ENCODE measurements at places on chromosomes 3 and 15. TPM values are rescaled to one million over a fixed set of nuclear protein-coding genes. Genes with fewer than 3 reads are reported as not detected.
A peak's percentile ranks its signal among the peaks of the same experiment; 100 is the strongest.

- no peak overlapping the region for H3K4me3 ChIP-seq
- no peaks in the 10 kb centered on the region for H3K27me3 ChIP-seq
- H3K4me1 ChIP-seq: no peaks in the 10 kb centered on the region
- H3K27ac ChIP-seq: no peak overlapping the region
- H3K36me3 ChIP-seq: peaks cover 8% of the 10 kb centered on the region
- DNase-seq: no peak
These were observed 51.9 kb downstream of the STRIT1 start for GRCh38 chr3:155241579-155241978.

GRCh38 chr3:28326458-28326926 lies 22.0 kb upstream of the ZCWPW2 start:
- H3K27me3 ChIP-seq: no peaks in the 10 kb centered on the region
- no peak for DNase-seq
- H3K4me1 ChIP-seq: no peaks in the 10 kb centered on the region
- no peak overlapping the region for H3K27ac ChIP-seq
- H3K4me3 ChIP-seq: no peak overlapping the region
- H3K36me3 ChIP-seq: no peaks in the 10 kb centered on the region

GRCh38 chr3:96814651-96815567 lies 515 bp downstream of the EPHA6 start:
- peaks cover 2% of the 10 kb centered on the region for H3K4me1 ChIP-seq
- no peak overlapping the region for H3K27ac ChIP-seq
- no peaks in the 10 kb centered on the region for H3K36me3 ChIP-seq
- H3K27me3 ChIP-seq: peaks cover 10% of the 10 kb centered on the region
- H3K4me3 ChIP-seq: peak overlapping the region; percentile 82
- peak; percentile 31 for DNase-seq

DNA sequence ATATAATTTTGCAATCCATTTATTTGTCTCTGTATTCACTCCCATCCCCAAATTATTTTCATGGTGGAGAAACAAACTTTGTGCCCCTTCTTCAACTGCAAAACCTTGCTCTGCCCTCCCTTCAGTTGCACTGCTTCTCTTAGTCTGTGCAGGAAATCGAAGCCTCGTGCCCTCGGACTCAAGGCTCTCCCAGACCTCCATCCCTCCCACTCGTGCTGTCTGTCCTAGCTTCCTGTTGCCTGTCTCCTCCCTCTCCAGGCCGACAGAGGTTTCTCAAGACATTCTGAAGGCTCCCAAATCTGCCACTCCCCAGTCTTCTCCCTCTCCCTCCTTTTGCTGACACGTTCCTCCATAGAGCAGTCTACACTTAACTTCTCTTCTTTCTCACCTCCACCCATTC lies 177.6 kb downstream of the PDZRN3 start:
- no peak overlapping the region for H3K4me3 ChIP-seq
- no peaks in the 10 kb centered on the region for H3K36me3 ChIP-seq
- H3K27ac ChIP-seq: no peak overlapping the region
- H3K27me3 ChIP-seq: peaks cover 5% of the 10 kb centered on the region
- H3K4me1 ChIP-seq: peaks cover 41% of the 10 kb centered on the region

DNA sequence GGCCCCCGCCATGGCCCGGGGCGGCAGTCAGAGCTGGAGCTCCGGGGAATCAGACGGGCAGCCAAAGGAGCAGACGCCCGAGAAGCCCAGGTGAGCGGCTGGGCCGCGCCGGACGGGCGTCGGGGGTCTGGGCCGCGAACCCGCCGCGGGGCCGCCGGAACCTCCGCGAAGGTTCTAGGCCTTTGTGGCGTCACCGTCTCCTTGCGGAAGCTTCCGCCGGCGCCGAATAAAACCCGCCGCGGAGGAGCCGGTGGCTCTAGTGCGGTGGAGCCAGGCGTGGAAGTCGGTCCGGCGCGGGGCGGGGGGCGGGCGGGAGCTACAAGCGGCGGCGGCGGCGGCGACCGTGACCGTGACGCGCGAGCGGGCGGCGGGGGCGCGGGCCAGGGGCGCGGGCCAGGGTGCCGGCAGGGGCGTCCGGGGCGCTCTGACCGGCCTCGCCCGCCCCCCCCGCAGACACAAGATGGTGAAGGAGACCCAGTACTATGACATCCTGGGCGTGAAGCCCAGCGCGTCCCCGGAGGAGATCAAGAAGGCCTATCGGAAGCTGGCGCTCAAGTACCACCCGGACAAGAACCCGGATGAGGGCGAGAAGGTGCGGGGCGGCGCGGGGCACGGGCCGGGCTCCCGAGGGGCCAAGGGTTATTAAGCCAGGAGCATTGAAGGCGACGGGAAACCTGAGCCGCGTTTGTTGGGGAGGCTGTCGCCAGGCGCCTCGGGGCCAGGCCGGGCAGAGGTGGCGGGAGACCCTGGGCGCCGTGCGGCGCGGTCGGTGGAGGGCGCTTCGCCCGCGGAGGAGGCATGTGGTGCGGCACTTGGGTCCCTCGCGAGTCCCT lies at the start of gene DNAJA4:
Gene DNAJA4, plus strand, starts transcription at position 259 of the 833 bp plus-strand sequence. Its CDS starts 202 bp downstream, at position 461.
- peak within 1 kb of the TSS; percentile 75 for H3K4me3 ChIP-seq
- H3K27ac ChIP-seq: no peak within 1 kb of the TSS
- peak; percentile 44 for DNase-seq
- H3K27me3 ChIP-seq: peaks cover 5% of the 10 kb centered on the region
- H3K36me3 ChIP-seq: no peaks in the 10 kb centered on the region
- peaks cover 9% of the 10 kb centered on the region for H3K4me1 ChIP-seq

GRCh38 chr3:110456438-110457138 lies 615.0 kb upstream of the NECTIN3 start:
- H3K4me3 ChIP-seq: no peak overlapping the region
- no peak for DNase-seq
- H3K27me3 ChIP-seq: peaks cover 2% of the 10 kb centered on the region
- no peaks in the 10 kb centered on the region for H3K36me3 ChIP-seq
- H3K27ac ChIP-seq: no peak overlapping the region
- H3K4me1 ChIP-seq: no peaks in the 10 kb centered on the region

The KIF15 gene
- total RNA-seq: 5.8 TPM

The GABPB1 gene
- total RNA-seq: 23.9 TPM

DNA sequence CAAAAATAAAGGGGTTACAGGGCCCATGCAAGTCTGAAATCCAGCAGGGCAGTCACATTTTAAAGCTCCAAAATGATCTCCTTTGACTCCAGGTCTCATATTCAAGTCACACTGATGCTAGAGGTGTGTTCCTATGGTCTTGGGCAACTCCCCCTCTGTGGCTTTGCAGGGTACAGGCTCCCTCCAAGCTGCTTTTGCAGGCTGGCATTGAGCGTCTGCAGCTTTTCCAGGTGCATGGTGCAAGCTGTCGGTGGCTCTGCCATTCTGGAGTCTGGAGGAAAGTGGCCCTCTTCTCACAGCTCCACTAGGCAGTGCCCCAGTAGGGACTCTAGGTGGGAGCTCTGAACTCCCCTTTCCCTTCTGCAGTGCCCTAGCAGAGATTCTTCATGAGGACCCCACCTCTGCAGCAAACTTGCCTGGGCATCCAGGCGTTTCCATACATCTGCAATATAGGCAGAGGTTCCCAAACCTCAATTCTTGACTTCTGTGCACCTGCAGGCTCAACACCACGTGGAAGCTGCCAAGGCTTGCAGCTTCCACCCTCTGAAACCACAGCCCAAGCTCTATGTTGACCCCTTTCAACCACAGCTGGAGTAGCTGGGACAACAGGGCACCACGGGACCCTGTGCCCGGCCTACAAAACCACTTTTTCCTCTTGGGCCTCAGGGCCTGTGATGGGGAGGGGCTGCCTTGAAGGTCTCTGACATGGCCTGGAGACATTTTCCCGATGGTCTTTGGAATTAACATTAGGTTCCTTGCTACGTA lies 80.1 kb upstream of the PLSCR5 start:
- H3K27ac ChIP-seq: no peak overlapping the region
- no peaks in the 10 kb centered on the region for H3K36me3 ChIP-seq
- H3K27me3 ChIP-seq: no peaks in the 10 kb centered on the region
- no peak for DNase-seq
- H3K4me3 ChIP-seq: no peak overlapping the region

DNA sequence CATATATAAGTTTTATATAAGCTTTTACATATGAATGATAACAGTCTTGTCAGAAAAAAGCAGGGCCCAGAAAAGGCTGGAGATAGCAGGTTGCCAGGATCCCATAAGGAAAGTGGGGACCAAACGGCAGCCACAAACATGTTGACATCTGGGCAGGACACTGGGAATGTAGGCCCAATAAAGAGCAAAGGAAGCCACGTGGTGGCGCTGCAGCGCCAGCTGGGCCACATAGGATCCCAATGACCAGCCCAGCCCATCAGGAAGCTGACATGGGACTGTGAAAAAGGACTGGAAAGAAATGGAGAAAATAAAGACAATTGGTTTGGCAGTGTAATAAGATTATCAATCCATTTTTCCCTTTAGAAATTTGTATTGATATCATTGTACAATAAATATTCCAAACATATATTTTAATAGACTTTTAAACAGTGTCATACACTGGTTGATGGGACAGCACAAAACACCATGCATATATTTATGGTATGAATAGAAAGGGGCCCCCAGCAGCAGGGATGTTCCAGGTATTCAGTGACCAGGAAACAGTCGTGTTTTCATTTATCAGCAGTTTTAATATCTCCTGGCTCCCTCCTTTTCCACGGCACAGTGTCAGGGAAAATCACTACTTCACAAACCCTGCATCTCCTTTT lies 89.0 kb upstream of the STRIT1 start:
- peak; percentile 88 for DNase-seq
- H3K4me3 ChIP-seq: no peak overlapping the region
- peaks cover 14% of the 10 kb centered on the region for H3K4me1 ChIP-seq
- no peak overlapping the region for H3K27ac ChIP-seq

The GOLGA8K gene
- total RNA-seq: not detected

The NPAP1 gene
- total RNA-seq: 0.07 TPM

DNA sequence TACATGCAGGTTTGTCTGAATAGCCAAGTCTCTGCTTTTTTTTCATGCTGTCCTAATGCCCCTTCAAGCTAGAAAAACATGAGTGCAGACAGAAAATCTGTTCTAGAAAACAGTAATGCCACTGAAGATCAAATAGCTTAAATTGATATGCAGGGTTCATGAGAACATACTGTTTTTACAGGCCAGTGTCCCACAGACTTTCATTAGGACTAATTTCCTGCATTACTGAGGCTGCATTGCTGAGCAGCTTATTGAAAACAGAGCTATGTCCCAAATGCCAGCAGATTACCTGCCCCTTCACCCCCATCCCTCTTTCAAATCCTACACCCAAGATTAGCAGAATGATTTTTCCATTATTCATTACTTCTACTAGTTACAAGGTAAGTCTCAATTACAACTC lies 665 bp downstream of the TM4SF18 start:
- DNase-seq: no peak
- H3K27me3 ChIP-seq: no peaks in the 10 kb centered on the region
- H3K4me3 ChIP-seq: no peak overlapping the region
- no peaks in the 10 kb centered on the region for H3K36me3 ChIP-seq
- H3K4me1 ChIP-seq: no peaks in the 10 kb centered on the region
- H3K27ac ChIP-seq: no peak overlapping the region

The SLC28A2 gene
- not detected for total RNA-seq

The GHSR gene
- not detected for total RNA-seq

DNA sequence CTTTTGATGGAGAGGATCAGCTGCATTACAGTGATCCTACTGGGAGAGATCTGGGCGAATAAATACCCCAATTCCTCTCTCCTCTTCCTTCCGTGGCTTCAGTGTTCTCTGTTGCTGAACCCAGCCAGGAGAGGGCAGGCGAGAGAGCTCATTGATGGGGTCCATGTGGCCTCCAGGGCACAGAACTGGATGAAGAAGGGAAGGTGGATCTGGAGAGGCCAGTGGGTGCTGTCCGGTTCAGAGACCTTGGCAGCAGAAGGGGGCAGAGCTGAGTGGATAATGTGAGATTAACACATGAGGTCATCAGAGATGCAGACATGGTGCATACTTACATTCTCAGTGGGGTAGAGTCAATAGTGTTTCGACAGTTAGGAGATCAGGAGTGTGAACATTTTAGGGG lies 193.6 kb downstream of the CLSTN2 start:
- H3K4me3 ChIP-seq: no peak overlapping the region
- peak; percentile 69 for DNase-seq
- no peak overlapping the region for H3K27ac ChIP-seq
- no peaks in the 10 kb centered on the region for H3K27me3 ChIP-seq
- peaks cover 10% of the 10 kb centered on the region for H3K4me1 ChIP-seq

DNA sequence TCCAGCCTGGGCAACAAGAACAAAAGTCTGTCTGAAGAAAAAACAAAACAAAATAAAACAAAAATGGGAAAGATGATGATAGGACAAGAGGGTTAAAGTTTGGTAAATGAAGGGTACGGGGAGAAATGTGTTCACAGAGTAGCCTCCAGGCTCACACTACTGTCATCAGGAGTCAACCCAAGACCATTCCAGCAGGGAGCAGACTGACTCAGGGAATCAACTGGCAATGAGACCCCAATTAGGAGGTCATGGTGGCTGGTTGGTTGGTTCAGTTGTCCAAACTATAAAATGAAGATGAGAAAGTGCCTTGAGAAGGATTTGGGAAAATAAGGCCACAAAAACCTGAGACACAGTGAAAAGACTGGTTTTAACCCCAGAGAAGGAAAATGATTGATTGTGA lies 51.8 kb downstream of the KLHL6 start:
- H3K4me3 ChIP-seq: no peak overlapping the region
- H3K27ac ChIP-seq: no peak overlapping the region
- H3K27me3 ChIP-seq: peaks cover 4% of the 10 kb centered on the region
- DNase-seq: no peak

The RAB6B gene
- total RNA-seq: 222 TPM

DNA sequence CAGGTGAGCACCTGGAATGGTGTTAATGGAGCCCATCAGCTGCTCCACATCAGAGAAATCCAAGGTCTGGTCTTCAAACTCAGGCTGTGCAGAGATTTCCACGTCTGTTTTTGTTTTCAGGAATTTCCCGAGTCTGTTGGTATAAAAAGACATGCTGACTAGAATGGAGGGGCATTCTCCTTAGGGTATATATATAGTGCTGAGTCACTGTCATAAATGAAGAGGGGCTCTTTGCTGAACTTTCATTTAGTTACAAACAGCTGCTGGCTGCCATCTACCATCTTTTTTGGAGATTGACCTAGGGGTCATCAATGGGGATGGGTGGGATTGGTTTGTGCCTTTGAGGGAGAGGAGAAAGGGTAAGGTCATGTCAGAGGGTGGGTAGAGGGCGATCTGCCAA lies 27.1 kb downstream of the FSD2 start:
- H3K27me3 ChIP-seq: peaks cover 1% of the 10 kb centered on the region
- no peaks in the 10 kb centered on the region for H3K36me3 ChIP-seq
- no peak overlapping the region for H3K27ac ChIP-seq

The EAF2 gene
- total RNA-seq: 1.4 TPM

GRCh38 chr3:184561913-184562877 lies 610 bp downstream of the EPHB3 start:
- no peak overlapping the region for H3K27ac ChIP-seq
- peaks cover 8% of the 10 kb centered on the region for H3K4me1 ChIP-seq
- peaks cover 28% of the 10 kb centered on the region for H3K27me3 ChIP-seq
- H3K36me3 ChIP-seq: no peaks in the 10 kb centered on the region

DNA sequence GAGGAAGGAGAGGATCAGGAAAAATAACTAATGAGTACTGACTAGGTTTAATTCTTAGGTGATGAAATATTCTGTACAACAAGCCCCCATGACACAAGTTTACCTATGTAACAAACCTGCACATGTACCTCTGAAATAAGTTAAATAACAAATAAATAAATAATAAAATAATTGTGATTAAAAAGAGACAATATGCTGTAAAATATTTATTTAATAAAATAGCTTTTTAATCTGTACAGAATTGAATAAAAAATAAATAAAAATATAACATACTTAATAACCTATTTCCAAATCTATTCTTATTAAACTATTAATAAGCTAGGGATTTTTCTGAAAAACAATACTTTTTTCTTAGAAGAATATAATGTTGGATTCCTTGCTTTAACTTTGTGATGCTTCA lies 355.6 kb downstream of the CNTN6 start:
- H3K4me1 ChIP-seq: no peaks in the 10 kb centered on the region
- H3K36me3 ChIP-seq: no peaks in the 10 kb centered on the region
- H3K27me3 ChIP-seq: no peaks in the 10 kb centered on the region
- no peak for DNase-seq
- H3K27ac ChIP-seq: no peak overlapping the region
